ENCODE measurements at places on chromosomes 1 and 21.

GRCh38 chr21:35026617-35027562 is 22.2 kb downstream of the RUNX1 start:
- DNase-seq, result peak; percentile 94

DNA sequence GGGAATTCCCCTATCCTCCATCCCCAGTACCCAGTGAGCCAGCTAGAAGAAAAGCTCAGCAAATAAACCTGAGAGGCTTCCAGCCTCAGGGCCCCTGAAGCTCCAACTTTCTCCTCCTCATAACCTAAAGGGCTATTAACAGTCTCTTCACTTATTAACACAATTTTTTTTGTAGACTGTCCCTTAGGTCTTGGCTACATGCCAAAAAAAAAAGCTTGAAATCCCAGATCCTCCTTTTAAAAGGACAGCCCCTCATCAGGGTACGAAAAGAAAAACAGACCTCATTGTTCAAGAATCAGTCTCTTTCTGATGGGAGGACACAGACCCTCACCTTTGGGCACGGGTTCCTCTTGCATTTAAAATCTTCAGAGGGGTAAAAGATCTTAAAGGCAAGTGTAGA is 72.8 kb upstream of the CD1D start:
- DNase-seq, result no peak

- DNase-seq, result no peak
Observed at GRCh38 chr1:63728611-63729226, 45.1 kb upstream of the ROR1 start.

- DNase-seq, result no peak
Observed at GRCh38 chr1:7171574-7171973, 386.3 kb downstream of the CAMTA1 start.

DNA sequence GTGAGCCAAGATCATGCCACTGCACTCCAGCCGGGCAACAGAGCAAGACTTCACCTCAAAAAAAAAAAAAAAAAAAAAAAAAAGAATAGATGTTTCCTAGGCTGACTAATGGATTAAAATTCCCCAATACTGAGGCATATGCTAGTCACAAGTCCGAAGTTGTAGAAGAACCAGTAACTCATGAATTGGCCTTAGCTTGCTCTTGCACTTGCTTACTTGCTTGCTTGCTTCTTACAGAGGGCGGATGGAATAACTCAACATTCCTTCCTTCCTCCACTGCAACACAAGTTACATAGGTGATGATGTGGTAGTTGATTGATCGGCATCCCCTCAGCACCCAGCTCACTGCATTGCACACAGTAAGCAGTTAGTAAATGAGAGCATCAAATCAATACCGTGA is 2.8 kb upstream of the TARS2 start:
- DNase-seq, result peak; percentile 5

- no peak for DNase-seq
Observed at GRCh38 chr1:201503397-201504176, 3.3 kb downstream of the CSRP1 start.

DNA sequence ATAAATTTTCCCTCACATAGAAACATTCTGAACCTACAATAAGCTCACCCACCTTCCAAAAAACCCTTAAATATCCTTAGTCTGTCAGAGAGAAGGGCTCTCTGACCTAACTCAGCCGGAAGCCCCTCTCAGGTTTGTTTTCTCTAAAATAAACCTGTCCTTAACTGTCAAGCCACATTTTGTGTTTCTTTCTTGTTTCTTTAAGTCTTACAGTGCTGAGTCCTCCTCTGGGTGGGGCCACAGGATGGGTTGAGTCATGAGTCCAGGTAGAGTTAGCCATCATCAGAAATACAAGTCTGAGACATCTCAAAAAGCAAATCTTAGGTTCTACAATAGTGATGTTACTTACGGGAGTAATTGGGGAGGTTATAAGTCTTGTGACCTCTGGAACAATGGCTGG is 26.4 kb upstream of the SLC2A5 start:
- DNase-seq, result peak; percentile 61

DNA sequence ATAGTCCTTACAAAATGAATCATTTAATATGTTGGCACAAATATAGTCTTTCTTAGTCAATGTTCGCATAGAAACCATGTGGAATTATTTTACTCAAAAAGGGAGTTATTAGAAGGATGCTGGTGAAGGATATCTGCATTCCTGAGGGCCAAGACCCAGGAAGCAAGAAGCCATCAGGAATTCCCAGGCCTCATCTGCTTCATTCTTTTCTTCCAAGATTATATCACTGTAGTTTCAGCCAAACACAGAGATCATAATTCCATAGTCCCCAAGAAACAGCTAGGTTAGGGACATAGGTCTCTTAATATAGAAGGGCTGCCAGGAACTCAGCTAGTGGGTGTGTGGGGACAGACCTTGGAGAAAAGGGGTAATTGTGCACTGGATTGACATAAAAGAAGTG is 28.6 kb upstream of the DISC1 start:
- DNase-seq, result no peak

DNA sequence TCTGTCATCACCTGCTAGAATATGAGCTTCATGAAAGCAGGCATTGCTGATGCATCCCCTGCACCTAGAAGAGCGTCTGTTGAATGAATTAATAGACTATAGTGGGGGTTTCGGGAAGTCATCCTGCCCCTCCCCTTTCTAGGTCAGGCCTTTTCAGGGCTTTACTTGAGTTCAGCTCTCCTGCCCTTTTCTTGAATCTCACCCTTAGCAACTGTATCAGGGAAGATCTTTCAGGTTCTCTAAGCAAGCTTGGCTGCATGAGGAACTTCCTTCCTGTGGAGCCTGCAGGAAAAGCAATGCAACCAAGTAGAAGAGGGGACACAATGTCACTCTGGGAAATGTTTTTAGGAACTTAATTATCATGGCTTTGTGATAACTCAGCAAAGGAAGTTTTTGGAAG is 27.2 kb upstream of the KIAA0040 start:
- no peak for DNase-seq

DNA sequence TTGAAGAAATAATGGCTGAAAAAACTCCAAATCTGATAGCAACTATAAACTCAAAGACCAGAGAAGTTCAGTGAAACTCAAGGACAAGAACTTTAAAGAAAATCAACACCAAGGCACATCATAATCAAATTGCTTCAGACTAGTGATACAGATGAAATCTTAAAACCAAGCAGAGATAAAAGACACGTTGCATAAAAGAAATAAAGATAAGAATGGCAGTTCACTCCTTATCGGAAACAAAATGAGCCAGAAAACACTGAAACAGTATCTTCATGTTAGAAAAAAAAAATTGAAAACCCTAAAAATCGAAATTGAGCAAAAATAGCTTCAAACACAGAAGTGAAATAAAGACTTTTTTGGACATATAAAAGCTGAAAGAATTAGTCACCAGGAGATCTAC is 4.6 kb upstream of the RAB4A start:
- DNase-seq, result no peak

- DNase-seq, result no peak
Observed at GRCh38 chr1:208180421-208180820, 63.8 kb downstream of the PLXNA2 start.

DNA sequence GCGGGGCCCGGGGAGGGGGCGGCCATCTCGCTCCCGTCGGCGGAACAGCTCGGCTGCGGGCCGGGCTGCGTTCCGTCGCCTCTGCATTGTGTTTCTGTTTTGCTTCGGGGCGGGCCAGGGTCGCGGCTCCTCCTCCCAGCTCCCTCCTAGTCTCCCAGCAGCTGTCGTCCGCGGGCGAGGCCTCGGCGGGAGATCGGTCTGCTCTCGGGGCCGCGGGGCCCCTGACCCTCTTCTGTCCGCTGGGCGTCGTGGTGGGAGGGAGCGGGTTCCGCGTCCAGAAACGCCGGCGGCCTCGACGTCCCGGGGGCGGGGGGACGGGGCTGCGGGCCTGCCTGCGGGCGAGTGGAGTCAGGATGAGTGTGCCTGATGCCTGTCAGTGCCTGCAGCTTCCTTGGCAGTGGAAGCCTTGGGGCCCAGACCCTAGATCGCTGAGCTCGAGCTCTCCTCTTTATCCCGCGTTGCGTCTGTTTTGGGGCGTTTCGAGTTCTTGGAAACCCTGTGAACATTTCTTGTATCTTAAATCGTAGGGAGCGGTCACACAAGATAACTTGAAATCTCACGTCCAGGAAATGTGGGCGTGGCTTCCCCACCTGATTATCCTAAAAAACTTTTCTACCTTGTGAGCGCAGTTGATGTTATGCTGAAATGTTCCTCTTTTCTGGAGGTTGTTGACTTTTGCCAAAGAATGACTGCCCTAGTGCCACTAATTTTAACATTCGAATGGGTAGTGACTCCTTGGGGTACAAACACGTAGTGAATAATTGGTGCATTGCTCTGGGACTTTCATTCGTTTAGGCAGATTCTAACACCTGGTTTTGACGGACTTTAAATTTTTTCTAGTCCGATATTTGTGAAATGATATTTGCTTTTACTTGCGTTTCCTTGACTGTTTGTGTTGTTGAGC is 676 bp downstream of the MORC3 start:
- DNase-seq, result no peak

GRCh38 chr1:41242342-41243078 is 404 bp upstream of the SCMH1 start:
- peak; percentile 57 for DNase-seq

DNA sequence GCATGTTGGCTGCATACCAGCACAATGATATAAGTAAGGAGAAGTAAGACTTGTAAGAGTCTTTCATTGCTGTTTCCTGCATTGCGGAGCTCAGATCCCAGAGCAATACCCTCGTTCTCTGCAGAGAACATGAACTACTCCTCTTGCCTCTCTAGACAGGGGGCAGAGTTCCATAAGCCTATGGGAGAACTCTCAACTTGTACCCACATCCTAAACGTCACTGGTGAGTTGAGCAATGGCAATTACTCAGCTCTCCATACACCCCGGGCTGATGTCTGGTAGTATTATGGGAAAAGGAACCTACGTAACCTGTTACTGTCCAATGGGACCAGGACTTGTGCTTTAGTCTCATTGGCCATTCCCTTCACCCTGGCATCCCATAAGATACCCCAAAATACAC is 27.3 kb upstream of the ZNF496 start:
- DNase-seq, result no peak

DNA sequence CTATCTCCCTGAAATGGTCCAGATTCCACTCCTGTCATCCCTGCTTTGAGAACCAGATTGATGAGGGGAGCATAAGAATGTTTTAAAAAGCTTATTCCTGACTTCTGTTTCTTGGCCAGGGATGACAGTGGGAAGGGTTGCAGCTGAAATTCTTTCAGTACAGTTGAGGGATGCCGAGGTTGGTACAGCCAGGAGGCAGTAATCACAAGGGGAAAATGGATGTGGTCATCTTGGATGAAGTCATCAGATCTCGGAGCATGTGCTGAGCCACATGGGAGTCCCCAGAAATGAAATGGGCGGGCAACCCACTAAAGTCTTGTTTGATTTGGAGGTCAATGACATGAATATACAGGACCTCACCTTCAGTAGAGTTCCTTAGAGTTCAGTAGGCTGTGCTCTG is 18.7 kb upstream of the PLA2G2E start:
- no peak for DNase-seq

- DNase-seq, result no peak
Observed at GRCh38 chr1:195113471-195113870, 1494.8 kb downstream of the KCNT2 start.

All from Peyer's patch (tissue), 4 donors.